ENCODE measurements at places on chromosomes 13 and 19. TPM values are rescaled to one million over a fixed set of nuclear protein-coding genes. Genes with fewer than 3 reads are reported as not detected.

Gene LTBP4
- polyA plus RNA-seq: 366 TPM

Gene LRRC63
- 0.22 TPM for polyA plus RNA-seq

GRCh38 chr13:73403355-73404120, 344.7 kb downstream of the KLF5 start:
- DNase-seq: no peak

DNA sequence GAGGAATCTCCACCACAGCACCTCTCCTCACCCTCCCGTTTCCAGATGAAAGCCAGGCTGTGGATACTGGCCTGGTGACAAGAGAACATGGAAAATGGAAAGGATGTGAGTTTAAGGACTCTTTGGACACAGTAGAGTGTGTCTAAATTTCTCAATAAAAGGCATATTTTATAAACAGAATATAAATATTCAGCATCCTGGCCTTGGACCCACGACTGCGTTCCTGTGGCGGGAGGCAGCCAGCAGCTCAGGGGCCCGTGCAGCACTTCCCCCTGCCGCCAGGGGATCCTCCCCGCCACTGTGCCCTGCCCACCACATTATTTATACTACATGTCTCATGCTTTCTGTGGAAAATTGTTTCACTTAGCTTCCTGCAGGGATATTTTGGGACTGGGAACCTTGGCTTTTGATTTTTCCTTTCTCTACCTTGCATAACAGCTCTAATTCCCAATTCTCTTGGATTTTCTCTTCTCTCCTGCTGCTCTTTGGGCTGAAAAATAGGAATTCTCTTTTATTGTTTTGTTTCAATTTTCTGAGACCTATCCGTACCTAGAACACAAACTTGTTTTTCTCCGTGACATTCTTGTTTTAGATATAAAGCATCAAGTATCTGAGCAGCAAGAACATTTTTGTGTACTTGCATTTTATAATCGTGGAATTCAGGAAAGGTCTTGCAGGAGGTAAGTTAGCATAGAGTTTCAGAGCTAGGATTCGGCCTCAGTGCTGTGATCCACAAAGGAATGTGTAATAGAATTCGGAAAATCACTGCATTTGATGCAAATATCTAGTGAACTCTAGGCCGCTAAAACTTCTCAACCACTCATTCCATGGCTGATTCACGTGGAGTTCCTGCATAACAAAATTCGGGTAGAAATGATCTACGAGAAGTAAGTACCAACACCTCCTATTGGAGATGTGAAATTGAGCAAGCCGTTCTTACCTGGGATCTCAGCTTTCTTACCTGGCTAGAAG, 107.7 kb upstream of the SPATA13 start:
- DNase-seq: no peak

Gene LILRA1
- 0.62 TPM for polyA plus RNA-seq

GRCh38 chr19:55459950-55460657, 1.3 kb downstream of the ISOC2 start:
- DNase-seq: no peak

Gene DOCK6
- polyA plus RNA-seq: 39.1 TPM

- DNase-seq: no peak
These were observed 10.7 kb downstream of the EPSTI1 start for GRCh38 chr13:42981317-42981716.

- no peak for DNase-seq
These were observed 6.5 kb upstream of the LILRB2 start for GRCh38 chr19:54287456-54287855.

GRCh38 chr13:54953786-54954185, 1925.2 kb downstream of the OLFM4 start:
- no peak for DNase-seq

- DNase-seq: no peak
These were observed 291.9 kb upstream of the HTR2A start for GRCh38 chr13:47188802-47189201.

GRCh38 chr13:97802213-97802612, 151.3 kb upstream of the IPO5 start:
- no peak for DNase-seq

Gene ZNF677
- 53.8 TPM for polyA plus RNA-seq

Gene MAP1S
- polyA plus RNA-seq: 38.2 TPM

GRCh38 chr13:51348069-51348967, 8.8 kb downstream of the SERPINE3 start:
- no peak for DNase-seq

Gene TMEM38A
- polyA plus RNA-seq: 8.2 TPM

- no peak for DNase-seq
These were observed 59.6 kb downstream of the PDS5B start for GRCh38 chr13:32645854-32646253.

- no peak for DNase-seq
These were observed 171.5 kb upstream of the SLITRK6 start for GRCh38 chr13:85970727-85971126.

GRCh38 chr13:30745906-30746686, 10.8 kb downstream of the ALOX5AP start:
- DNase-seq: no peak

GRCh38 chr19:32330213-32330857, 15.1 kb upstream of the ZNF507 start:
- no peak for DNase-seq

Gene ZNF564
- 15.3 TPM for polyA plus RNA-seq

GRCh38 chr13:44142941-44143665, 230.5 kb upstream of the SERP2 start:
- no peak for DNase-seq

Gene LILRA5
- polyA plus RNA-seq: 0.17 TPM

GRCh38 chr13:98315902-98316301, 138.8 kb upstream of the RNF113B start:
- no peak for DNase-seq

DNA sequence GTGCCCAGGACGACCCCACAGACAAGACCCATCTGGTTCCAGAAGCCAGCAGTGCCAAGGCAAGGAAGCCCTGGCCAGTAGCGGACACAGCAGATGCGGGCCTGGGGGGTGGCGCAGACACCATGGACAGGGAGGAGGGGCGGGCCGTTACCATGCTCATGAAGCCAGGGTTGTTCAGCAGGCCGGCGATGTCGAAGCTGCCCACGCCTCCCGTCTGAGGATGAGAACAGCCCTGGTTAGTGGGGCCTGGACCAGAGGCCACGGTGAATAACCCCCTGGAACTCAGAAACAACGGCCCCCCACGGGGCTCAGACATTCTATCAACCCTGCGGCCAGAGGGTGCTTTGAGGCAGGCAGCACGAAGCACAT, 21.5 kb upstream of the SLC39A3 start:
- no peak for DNase-seq

GRCh38 chr13:31769575-31769974, 30.2 kb downstream of the RXFP2 start:
- no peak for DNase-seq

DNA sequence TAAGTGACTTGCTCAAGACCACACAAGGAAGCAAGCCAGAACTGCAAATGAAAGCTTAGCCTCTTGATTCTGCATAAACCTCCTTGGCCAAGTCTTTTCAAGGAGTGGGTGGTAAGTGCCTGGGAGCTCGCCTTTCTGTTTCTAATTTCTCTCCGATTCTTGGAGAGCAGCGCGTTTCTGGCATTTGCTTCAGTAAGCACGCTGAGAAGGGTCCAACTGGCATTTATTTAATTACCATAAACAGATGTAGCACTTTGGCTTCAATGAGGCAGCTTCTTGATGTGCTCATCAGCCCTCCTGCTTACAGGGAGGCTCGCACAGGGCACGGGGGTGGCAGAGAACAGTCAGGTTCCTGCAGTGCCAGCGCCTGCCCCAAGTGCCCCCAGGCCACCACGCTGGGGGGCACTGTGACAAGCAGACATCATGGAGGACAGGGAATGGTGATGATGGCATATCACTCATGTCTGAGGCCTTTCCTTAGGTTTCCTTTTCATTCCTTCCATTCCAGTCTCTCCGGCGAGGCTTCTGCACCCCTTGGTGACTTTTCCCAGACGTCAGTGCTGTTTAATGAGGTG, 13.3 kb downstream of the SIAH3 start:
- DNase-seq: no peak

DNA sequence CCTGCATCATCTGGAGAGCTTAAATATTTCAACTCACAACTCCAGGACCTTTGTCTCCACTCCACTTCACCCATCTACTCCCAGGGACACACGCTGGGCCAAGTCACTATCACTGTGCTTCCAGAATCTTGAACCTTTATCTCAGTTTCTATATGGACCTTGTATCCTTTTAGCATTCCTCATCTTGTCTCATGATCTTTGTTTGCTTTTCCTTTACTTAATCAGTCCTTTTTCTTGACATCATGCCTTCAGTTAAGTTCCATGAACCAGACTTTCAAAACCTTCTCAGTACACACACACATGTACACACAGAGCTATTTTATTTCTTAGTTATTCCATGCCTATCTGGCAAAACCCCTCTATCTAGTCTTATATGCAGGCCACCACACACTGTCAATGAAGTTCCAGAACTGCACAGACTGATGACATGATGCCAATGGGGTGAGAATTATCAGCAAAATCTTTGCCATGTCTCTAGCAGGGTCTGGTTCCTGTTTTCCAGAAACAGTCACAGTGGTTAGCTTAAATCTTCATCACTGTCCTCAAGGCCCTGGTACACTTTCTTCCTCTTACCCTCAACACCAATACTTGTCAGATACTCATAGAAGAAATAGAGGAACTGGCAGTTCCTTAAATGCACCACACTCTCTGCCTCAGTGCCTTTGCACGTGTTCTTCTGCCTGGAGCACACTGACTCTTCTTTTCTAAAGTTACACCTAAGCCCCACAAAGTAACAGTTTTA, 77.6 kb upstream of the STARD13 start:
- DNase-seq: no peak
